ENCODE measurements at places on chromosomes 3 and 15.

DNA sequence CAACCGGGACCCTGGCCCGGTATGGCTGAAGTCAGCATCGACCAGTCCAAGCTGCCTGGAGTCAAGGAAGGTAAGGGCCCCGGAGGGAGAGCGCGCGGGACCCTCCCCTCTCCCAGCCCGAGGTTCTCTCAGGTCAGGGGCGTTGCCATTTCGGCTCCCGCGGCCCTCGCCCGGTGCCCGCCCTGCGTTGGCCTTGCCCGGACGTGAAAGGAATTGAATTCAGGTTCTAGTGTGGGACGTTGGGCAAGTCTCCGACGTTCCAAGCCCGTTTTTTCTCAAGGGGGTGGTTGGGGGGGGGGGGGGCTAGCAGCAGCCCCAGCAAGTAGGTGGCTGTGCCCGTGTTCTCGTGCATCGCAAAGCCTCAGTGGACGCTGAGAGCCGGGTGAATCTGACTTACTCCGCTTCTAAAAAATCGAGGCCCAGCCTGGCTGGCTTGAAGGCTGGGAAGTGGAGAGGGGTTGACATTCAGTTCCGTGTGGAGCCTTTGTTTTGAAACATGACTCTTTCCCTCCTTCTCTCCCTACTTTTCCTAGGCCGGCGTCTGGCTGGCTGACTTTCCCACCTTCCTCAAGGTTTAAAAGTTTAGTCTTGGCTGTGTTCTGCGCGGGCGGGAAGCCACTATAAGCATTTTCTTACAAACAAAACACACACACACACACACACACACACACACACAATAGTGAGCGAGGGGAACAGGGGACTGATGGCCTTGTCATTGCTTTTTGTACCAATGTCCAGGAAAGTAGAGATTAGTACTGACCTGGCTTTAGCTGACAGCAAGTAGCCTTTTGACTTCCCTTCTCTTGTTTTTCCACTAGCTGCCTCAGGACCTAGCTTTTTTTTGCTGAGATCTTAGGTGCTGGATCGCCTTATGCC lies at the start of gene UTS2B:
TSS of gene UTS2B (minus strand) at position 873 of the 876 bp plus-strand sequence. CDS start 48,337 bp downstream, outside the sequence.
- no peak for DNase-seq

GRCh38 chr3:39485547-39485946 lies 18.1 kb downstream of the MOBP start:
- no peak for DNase-seq

DNA sequence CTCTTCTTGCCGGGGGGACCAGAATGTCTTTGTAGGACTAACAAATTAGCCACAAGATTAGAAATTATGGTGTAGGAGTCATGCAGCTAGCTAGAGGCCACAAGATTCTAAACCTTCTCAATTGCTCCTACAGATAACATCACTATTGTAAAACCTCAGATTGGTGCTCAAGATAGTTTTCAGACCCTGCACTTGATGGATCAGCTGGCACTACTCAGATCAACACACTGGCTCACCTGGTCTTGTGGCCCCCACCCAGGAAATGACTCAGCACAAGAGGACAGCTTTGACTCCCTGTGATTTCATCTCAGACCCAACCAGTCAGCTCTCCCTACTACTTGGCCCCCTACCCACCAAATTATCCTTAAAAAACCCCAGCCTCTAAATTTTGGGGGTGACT lies 124.1 kb upstream of the RASGRP1 start:
- no peak for DNase-seq

DNA sequence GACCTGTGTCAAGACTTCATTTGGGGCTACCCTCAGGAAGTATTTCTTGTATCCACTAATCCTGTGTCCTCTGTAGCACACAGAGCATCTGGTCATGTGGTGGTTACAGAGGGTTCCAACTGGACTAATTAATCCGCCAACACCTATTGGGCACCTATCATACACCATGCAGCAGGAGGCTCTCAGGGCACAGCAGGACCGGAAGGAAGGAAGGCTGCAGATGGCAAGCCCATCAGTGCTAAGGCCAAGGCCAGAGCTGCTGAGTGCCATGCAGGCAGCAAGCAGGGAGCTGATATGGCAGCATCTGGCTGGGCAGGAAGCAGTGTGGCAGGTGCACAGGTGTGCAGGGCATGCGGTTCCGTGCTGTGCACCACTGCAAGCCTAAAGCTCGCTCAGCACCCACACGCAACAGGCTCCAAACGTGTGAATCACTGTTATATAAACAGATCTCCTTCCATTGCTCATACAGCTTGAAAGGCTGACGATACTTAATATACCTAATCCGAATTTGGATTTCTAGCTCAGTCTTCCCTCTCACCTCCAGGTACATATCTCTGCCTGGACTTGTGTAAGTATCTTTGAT lies 64.4 kb upstream of the SNRPA1 start:
- no peak for DNase-seq

GRCh38 chr3:172102123-172102882 lies 62.9 kb downstream of the FNDC3B start:
- no peak for DNase-seq

DNA sequence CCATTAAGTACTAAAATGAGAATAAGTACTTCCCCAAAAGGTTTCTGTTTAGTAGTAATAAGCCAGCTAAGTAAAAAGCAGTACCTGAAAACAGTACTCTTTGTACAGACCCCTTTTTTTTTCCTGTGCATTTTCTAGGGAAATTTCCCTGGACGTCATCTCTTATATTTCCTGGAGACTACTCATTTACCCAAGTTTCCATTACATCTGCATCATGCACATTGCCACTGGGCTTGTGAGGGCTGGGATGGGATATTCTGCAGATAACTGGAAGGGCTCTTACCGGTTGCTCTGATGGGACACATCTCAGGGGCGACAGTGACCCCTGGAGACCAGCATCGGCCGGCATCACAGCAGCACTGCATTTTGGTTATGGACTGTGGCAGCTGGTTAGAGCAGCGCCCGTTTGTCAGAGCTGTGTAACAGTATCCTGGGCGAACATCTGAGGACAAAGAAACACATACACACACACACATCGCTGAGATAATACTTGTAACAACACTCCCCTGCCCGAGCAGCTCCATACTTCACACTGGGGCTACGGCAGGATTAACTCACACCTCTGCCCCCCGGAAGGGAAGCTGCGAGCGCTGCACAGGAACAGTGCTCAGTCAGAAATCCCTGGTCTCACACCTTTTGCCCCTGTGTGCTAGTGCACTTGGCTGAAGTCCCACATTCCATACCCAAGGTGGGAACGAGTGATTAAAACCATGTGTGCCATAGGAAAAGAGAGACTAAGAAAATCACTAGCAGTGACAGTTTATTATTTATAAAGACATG lies 124.9 kb downstream of the FBN1 start:
- DNase-seq = no peak

- DNase-seq = no peak
These were observed 275.3 kb downstream of the UACA start for GRCh38 chr15:70488002-70488605.

GRCh38 chr15:90650117-90650955 lies 66.8 kb upstream of the BLM start:
- no peak for DNase-seq

GRCh38 chr3:99250821-99251355 lies 349.4 kb upstream of the DCBLD2 start:
- DNase-seq = no peak

GRCh38 chr15:85493260-85493659 lies 112.9 kb downstream of the AKAP13 start:
- no peak for DNase-seq

DNA sequence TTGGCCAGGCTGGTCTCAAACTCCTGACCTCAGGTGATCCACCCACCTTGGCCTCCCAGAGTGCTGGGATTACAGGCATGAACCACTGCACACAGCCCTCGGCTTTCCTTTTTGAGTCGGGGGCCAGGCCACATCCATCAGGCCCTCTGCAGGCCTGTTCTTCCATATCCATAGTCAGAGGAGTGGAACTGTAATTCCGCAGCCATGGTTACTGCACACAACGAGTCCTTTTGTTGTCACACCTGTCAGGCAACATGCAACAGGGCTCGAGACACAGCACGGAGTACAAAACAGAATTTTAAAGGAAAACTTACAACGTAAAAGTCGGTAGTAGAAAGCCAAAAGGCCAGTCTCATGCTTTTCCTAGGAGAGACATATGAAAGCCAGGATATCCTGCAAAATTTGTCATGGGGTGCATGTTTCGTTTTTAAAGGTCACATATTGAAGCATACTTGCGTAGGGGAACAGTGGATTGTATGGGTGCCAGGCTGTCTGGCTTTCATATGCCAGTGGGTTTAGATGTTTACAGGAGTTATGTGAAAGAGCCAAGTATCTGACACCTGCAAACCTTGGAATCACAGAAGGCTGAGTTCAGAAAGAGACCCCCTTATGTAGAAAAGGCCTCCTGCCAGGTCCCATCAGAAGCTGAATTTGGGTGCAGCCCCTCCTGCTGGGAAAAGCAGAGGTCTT lies 63.2 kb upstream of the LPP start:
- no peak for DNase-seq

GRCh38 chr15:64695561-64695992 lies 79.8 kb downstream of the RBPMS2 start:
- DNase-seq = no peak

DNA sequence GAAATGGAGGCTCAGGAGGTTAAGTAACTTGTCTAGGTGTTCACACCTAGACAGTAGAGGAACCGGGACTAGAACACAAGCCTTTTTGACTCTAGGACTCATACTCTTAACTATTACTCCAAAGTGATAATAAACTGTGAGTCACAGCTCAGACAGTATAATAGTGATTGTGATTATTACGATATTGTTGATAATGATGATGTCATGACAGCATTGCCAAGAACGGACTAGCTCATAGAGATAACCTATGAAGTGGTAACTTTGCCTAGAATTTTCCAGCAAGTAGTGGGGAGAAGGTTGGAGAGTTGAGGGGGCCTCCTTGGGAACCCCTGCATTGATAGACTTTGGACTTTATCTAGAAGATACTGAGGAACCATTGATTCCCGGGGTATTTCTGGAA lies 34.0 kb downstream of the STARD5 start:
- DNase-seq = no peak

- DNase-seq = no peak
These were observed 440.4 kb downstream of the FHIT start for GRCh38 chr3:60810881-60811280.

DNA sequence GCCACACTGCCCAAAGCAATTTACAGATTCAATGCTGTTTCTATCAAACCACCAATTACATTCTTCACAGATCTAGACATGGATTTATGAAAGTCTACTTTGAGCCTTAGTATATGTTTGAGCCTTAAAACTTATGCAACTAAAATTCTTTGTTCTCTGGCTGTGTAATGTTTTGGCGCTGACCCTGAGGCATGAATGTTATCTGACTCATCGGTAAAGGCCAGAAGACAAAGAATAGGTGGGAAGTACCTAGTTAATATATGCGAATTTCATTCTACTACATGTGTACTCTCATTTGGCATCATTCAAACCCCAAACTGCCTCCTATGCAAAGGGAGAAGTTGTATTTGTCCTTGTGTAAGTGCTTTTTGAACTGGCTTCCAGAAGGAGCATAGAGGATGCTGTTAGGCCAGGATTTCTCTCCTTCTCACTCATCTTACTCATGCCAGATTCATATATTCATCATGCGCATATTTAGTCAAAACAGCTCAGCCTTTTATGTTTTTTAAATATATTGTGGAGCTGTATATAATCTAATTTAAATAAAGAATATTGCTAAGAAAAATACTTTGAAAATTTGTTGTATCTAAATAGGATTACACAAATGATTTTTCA lies 204.2 kb downstream of the NFKBIZ start:
- no peak for DNase-seq

DNA sequence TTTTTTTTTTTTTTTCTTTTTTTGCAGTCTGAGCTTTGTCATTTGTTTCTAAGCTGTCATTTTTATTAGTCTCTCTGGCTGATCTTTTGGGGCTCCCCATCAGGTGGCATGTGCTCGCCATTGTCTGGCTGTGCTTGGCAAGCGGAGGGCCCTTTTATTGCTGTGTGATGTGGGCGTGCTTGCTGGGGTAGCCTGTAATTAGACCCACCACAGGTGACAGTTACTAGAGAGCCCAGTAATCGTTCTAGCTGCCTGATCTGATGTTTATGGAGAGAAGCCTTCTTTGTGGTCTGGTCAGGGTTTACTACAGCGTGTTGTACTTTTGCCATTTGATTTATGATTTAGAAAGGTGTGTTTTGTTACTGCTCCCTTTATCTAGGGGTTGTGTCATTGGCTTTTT lies 179.9 kb downstream of the MCTP2 start:
- DNase-seq = no peak

DNA sequence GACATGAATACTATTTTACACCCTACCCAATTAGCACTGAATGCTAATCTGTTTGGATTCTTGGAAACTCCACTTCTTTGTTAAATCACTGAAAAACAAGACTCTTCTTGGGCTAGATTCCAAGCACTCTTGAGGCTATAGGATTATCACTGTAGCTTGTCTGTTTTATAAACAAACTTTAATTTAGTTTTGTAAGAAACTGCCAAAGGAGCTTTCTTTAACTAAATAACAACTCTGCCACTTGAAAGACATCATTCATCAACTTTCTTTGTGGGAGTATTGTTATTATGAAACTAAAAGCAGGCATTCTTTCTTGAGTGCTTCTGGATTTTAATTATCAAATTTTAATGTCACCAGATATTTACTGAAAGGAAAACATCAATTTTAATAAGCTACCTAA lies 24.1 kb downstream of the CBLB start:
- DNase-seq = no peak

DNA sequence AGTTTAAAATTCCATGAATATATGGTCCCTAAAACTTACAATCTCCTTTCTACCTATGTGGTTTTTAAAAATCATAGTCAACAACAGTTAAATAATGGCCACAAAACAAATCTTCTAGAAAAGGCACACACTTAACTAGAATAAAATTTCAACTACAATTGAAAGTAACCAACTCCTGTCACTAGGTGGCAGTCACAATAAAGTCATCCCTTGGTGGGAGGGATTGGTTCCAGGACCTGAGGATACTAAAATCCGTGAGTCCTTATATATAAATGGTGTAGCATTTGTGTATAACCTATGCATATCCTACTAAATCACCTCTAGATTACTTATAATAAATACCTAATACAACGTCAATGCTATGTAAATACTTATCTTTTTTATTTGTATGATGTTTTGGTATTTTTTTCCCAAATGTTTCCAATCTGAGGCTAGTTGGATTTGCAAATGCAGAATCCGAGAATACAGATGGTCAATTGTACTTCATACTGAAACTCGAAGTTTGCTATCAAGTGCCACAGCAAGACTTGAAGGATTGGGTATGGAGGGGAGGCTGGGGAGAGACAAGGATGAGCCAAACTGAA lies 172.6 kb downstream of the FMN1 start:
- DNase-seq = no peak

Data from esophagus squamous epithelium (tissue), 5 donors.